Hematopoietic multipotent progenitor cell (in vitro differentiated cells): ENCODE measurements at places on chromosomes 6 and 20. TPM values are rescaled to one million over a fixed set of nuclear protein-coding genes. Genes with fewer than 3 reads are reported as not detected.

DNA sequence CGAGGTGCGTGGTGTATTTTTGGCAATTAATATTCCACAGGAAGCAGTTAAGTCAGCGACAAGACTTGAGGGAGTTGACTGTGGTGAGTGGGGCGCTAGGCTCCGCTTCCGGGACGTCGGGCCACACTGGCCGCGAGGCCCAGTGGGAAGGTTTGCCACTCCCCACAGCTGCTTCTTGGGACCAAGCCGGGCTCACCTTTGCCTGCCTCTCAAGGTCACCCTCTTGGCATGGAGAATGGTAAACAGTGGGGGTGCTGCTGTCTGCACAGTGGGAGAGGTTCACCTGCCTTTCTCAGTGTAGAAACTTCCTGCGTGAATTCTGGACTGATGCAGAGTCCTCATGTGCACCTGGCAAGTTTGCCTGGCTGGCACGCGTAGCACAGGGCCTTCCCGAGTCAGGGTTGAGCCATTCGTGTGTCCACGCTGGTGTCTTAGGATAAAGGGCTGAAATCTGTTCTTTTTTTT lies 6.4 kb downstream of the OSBPL2 start:
- DNase-seq, result no peak

DNA sequence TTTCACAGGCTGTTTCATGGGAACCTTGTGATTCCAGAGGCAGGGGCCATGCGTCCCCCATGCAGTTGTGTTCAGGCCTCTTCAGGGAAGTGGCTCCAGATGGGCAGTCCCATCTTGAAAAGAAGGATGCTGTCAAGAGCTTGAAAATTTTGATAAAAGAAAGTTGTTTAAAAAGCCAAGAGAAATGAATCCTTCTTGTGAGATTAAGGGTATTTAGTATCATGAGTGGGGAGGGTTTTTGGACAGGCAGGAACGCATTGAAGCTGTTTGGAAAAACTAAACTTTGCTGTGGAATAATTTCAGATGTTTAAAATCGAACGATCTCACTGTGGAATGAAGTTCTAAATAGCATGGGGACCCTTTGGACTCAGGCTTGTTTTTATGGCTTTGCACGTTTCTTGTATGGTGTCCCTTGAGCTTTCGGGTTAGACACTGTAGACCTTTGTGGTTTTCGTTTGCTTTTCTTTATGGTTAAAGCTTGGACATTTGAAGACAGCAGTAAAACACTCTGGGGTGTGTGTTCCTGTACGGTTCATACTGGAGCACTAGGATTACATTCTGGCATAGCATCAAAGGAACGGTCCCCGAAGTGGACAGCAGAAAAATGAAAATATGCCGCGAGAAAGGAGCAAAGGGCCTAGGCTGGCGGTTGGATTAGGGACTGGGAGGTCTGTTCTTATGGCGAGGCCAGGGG lies 18.2 kb downstream of the KIF25 start:
- DNase-seq, result no peak

- DNase-seq, result no peak
Measured at GRCh38 chr6:51299621-51300380, 481.1 kb downstream of the TFAP2B start.

DNA sequence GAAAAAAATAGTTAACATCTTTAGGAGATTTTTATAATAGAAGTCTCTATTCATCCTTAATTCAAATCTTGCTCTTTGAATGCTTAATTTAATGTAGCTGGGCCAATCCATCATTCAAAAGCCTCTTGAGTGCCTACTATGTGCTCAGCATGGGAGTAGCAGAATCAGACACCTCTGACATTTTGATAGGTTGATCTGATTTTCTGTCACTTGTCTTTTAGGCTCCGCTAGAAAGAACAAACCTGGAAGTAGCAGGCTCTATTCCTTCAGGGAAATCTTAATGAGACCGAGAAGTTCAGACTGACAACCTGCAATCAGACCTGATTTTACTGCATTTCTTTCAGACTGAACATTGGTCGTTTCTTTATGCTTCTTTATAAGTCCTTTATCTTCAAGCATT lies 588.6 kb upstream of the MANEA start:
- DNase-seq, result no peak

DNA sequence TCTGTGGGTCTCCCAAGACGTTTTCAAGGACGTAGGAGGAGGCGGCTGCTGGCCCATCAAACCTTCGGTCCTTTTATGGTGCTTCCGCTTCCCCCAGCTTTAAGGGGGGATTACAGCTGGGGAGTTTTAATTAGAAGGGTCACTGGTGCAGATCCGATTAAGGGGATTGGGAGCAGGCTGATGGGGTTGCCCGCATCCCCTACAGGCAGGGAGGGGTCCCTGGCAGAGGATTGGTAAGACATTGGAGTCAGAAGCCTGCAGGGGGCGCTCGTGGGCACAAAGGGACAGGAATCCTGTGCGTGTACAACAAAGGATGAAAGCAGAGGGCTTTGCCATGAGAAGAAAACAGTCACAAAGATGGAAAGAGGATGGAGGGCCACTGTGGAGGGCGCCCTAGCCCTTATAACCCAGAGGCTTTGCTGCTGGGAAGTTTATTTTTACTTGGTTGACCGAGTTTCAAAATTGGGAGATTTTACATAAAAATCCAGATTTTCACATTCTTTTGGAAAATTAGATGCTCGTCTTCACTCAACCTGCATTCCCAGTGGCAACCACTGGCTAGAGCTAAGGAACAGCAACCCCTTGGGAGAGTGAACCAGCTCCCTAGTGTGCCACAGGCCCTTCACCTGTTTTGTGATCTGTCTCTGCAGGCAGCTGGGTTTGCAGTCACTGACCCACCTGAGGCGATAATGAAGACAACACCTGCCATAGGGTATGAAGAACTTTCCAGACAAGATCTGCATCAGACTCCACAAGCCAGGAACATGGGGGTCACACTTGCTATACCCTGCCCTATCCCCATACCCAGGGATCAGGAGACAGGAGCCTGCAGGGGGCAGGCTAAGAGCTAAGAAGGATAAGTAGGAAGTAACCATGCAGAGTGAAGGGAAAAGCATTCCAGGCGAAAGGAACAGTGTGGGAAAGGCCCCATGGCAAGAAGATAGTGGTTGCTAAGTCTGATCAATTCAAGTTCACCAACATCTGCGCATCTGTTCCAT lies 97.7 kb downstream of the KCNB1 start:
- no peak for DNase-seq

DNA sequence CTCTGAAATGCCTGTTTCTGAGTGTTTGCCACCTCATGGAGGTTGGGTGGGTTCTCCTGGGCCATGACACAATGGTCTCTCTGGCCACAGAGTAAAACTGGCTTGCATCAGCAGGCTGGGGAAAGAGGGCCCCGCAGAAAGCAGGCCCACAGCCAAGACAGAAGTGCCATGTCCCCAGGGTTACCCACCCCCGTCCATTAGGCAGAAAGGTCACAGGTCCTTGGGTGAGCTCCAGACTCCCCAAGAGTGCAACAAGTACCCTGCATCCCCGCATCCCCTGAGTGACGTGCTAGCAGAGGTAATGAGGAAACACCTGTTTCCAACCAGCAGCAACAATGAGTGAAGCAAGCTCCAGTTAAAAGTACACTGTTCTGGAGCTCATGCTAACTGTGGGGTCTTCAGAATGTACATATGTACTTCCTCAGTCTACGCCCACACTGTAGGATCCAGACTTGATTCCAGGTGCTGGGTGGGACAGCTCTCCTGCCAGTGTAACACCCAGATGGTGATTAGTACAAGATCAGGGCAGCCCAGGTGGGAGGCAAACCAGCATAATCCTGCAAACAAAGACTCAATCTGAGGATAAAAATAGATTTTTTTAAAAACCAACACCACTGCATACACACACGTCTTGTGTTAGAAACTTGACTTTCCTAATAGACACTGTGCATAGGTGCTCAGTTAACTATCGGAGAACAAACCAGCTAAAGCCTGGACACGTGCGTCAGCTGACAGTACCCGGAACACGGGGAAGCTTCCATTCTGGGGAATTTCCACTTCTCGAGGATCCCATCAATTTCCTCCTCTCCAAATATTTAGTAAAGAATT lies 31.5 kb downstream of the RRBP1 start:
- no peak for DNase-seq

DNA sequence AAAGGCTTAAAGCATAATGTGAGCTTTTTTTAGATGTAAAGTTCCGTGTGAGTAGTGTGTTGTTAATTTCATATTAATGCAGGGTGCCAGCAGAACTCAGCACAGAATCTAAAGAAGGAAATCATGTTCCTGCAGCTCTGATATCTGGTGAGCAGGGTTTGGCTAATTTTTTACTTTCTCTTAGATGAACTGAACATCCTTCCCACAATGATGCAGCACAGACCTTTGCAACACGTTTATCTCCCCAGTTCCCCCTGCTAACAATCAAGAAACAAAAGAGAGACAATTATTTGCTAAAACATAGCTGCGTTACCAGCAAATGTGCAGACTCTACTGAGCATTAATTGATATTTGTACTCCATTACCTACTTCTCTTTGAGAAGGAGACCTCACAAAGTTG lies 39.1 kb upstream of the ATXN1 start:
- DNase-seq, result peak; percentile 31

DNA sequence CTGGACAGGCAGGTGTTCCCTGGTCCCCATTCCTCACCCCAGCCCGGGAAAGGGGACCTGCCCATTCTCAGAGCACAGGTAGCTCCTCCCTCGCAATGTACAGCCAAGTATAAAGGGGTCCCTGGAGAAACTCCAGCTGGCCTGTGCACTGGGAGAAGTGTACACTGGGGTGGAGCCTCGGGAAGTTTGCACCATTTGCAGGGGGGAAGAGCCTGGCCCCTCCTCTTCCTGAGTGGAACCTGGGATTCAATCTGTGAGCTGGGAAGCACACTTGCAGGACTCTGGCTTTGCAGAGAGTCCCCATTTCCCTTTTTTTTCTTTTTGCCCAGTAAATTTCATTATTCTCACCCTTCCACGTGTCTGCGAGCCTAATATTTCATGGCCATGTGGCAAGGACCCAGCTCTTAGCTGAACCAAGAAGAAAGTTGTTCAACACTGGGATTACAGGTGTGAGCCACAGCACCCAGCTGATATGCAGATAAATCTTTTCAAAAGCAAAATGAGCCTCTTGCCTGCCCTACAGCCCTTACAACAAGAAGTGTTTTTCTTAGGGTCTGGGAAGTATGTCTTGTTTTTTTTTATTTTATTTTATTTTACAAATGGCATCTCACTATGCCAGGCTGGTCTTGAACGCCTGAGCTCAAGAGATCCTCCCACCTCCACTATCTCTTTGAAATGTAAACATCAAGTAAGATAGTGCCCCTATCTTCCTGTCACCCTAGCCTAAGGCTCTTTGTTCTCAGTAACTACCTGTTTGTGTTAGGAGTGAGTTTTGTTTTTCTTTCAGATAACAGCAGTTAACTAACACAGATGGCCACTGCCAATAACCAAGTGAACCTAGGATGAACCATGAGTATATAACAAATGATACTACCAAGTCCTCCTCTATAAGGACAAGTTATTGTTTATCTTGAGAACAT lies 9.3 kb upstream of the RNGTT start:
- no peak for DNase-seq

DNA sequence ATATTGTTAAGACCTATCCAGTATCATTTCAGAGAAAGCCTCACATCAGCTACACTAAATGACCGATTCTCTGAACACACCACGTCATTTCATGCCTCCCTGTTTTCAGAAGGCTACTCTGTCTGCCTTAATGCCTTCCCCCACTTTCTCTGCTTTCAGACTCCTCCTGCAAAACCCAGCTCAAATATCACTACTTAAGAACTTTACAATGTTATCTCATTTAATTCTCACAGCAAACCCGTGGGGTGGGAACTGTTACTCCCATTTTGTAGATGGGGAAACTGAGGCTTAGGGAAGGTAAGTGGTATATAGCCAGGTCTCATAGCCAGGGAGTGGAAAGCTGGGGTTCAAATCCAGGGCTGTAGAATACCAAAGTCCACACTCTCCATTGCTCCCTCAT lies 2.8 kb downstream of the CYP24A1 start:
- DNase-seq, result no peak

DNA sequence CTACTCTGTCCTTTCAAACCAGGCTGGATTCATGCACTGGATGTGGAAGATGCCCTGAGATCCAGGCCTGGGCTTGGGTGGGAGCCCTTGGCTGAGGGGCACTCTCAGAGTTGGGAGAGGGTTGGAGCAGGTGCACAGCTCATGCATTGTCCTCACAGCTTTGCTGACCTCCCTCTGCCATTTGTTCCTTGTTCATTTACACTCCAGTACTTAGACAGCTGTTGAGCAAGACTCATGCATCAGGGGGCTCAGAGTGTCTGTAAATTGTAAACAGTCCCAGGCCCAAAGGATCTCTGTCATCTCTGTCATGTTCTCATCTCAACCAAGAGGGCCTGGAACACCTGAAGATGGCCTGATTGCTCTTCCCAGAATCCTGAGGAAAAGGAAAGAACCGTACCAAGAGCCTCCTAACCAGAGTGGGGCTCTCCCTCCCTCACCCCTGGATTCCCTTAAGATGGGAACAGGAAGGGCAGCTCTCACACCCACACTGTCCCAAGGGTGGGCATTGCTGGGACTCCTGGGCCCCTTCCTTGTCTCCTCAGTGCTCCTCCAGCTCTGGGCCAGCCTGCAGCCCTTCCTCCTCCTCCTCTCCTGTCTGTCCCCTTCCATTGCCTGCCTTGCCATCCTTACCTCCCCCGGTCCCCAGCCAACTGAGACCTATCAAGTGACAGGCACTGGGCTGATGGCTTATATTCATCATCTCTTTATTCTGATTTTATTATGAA lies 132.9 kb downstream of the FOXO3 start:
- DNase-seq, result no peak

- no peak for DNase-seq
Measured at GRCh38 chr20:45899046-45899835, 8.1 kb downstream of the CTSA start.

DNA sequence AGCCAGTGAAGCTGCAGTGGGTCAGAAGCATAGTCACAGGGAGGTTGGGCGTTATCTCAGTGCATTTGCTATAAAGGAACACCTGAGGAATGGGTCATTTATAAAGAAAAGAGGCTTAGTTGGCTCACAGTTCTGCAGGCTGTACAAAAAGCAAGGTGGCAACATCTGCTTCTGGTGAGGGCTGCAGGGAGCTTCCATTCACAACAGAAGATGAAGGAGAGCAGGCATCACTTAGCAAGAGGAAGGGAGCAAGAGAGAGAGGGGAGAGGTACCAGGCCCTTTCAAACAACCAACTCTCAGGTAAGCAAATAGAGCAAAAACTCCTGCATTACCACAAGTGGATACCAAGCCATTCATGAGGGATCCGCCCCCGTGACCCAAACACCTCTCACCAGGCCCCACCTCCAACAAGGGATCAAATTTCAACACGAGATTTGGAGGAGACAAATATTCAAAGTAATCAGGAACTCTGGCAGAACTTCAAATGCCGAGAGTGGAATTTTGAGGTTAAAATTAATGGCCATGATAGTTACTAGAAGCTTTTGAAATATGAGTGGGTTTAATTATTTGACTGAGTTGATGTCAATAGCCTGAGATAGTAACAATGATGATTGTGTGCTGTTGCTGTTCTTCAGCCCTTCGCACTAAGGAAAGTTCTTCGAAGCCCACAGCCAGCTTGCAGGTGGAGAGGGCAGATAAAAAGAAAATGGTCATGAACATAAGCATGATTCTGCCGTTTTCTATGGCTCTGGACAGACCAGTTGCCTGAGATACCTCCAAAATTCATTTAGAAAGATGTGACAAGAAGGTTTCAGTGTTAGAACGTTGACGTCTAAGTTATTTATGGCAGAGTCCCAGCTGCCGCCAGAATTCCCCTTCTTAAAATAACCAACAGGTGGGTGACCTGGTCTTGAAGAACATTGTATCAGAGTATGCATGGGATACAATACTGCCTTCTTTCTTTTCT lies 55.3 kb upstream of the ADTRP start:
- DNase-seq, result no peak

The WFDC5 gene
- total RNA-seq, result not detected

The DCDC2 gene
- total RNA-seq, result under 0.01 TPM

The CST11 gene
- not detected for total RNA-seq

The NHLRC1 gene
- total RNA-seq, result 8.1 TPM

The KLHDC3 gene
- total RNA-seq, result 173 TPM

The C20orf141 gene
- total RNA-seq, result not detected

The HLA-DQA1 gene
- 1.6 TPM for total RNA-seq
